ENCODE measurements at places on chromosomes 12 and 14.

DNA sequence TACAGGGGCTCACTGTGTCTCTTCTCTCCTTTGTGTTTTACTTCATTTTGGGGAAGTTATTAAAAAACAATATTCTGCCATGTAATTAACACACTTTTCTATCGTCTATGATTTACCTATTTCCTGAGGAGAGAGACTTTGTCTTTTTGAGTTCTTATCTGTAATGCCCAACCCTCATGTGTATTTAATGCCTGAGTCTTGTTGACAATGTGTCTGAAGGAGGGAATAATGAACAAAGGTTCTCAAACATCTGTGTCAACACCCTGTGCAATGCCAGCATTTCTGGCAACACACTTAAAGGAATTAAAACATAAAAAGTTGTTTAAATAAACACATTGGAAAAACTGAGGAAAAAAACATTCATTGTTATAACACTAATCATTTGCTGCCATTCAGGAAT lies 147.1 kb downstream of the SLC15A5 start:
- no peak for DNase-seq

- no peak for DNase-seq
Observed at GRCh38 chr14:87467578-87467977, 525.4 kb downstream of the GALC start.

DNA sequence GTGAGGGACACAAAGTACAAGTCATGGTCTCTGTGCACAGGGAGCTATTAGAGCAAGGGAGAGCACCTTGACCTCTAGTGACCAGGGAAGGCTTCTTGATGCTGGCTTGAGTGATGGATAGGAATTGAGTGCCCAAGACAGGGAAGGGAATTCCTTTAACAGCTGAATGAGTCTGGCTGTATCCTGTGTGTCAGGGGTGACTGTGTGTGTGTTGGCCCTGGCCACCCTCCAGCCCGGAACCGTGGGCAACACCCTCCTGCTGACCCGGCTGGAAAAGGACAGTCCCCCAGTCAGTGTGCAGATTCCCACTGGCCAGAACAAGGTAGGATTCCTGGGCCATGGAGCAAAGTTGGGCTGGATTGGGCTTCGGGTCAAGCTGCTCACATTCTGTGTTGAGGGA lies 5.5 kb upstream of the PFDN5 start:
- DNase-seq, result no peak

DNA sequence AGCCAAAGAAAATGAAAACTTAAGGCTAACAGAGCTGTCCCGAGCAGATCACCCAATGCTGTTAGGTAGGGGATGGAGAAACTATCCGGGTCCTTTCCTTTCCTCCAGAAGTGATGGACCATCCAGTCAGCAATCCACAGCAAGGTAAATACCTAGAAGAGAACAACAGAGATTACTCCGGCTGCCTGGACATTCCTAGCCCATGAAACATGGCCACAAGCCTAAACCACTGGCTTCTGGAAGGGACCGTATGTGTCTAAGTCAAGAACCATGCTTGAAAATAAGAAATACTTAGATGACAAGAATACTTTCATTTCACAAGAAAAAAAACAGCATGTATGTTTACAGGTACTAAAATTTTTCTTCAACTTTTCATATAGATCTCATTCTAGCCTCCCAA lies 152.9 kb downstream of the SLC41A2 start:
- DNase-seq, result no peak

DNA sequence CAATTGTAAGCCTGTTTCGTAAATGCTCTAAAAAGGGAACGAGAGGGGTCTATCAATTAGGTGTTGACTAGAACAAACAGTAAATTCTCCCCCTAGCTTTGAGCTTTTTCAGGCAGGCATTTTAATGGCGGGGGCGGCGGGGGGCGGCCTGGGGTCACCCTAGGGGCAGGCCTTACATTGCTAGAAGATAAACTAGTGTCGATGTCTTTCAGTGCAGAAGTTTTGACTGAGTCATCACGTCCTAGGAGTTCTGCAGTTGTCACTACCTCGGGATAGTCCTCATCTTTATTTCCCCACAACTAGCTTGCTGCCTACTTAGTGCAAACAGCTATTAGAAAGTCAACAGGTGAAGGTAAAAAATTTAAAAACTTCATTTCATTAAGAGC lies 1.6 kb downstream of the ATP6V1D start:
- no peak for DNase-seq

DNA sequence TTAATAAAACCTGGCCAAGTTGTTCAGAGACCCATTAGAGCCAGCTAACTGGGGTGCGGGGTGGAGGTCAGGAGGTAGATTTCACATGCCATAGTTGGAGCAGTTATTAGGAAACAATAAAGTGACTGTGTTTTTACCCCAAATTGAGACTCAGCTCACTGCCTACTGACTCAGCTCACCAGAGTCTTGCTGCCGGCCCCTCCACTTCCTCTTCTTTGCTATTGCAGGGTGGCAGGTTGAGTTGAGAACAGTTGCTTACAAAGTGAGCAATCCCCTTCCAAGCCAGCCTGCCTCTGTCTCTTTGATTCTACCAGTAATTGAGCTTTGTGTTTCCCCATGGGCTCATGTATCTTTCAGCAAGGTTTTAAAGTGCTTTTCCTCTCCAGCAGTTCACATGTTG lies 12.9 kb downstream of the ST8SIA1 start:
- peak; percentile 55 for DNase-seq

DNA sequence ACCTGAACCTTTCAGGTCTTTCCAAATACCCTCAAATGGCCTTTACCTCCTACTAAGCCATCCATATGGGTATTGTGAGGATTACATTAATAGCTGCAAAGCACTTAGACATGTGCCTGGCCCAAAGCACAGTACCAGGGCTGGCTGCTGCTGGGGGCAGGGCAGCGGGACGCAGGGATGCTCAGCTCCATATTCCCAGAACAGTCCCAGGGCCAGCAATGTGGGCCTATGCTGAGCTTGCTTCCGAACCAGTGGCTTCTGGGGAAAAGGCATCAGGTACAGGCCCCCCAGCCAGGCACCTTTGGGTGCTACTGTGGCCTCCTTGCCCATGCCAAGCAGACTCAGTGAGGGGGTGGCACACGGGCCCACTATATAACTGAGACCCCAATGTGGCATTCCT lies 10.4 kb downstream of the ACTN1 start:
- DNase-seq, result no peak

GRCh38 chr14:66359500-66359899 lies 126.7 kb upstream of the CCDC196 start:
- DNase-seq, result peak; percentile 36

DNA sequence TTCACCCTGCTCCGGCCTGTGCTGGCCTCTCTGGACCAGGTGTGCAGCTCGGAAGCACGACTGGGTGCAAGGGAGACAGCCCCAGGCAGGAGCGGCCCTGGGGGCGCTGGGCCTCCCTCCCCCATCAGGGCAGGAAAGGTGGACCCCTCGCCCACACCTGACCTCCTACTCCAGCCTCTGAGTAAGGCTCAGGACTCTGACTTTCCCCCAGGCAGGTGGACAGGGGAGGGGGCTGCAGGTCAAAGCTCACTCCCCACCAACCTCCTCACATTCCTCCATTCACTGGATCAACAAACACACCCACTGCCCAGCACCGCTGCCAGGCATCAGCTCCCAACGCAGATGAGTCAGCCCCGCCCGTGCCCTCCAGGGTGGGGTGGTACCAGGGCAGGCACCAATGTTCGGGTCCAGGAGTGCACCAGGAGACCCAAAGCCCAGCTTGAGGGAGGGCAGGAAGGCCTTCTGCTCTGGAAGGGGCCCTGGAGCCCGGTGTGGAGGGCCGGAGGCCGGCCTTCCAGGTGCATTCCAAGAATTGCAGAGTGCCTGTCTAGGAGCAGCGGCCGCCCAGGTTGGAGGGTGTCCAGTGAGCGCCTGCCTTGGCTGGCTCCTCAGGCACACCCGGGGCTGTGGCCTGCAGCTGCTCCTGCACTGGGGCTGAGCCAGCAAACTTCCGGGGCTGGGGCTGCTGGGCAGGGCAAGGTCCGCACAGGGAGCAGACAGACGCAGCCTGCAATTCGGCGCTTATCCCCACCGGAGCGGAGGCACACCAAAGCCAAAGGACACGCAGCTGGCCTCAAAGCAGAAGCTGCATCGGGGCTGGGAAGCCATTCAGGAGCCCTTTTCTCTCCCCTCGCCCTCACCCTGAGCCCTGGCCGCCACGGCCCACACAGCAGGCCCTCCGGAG lies 1.6 kb upstream of the INF2 start:
- no peak for DNase-seq

- DNase-seq, result no peak
Observed at GRCh38 chr12:10289005-10289754, 18.5 kb upstream of the KLRD1 start.

GRCh38 chr14:100393362-100393761 lies 70.2 kb downstream of the SLC25A47 start:
- no peak for DNase-seq

DNA sequence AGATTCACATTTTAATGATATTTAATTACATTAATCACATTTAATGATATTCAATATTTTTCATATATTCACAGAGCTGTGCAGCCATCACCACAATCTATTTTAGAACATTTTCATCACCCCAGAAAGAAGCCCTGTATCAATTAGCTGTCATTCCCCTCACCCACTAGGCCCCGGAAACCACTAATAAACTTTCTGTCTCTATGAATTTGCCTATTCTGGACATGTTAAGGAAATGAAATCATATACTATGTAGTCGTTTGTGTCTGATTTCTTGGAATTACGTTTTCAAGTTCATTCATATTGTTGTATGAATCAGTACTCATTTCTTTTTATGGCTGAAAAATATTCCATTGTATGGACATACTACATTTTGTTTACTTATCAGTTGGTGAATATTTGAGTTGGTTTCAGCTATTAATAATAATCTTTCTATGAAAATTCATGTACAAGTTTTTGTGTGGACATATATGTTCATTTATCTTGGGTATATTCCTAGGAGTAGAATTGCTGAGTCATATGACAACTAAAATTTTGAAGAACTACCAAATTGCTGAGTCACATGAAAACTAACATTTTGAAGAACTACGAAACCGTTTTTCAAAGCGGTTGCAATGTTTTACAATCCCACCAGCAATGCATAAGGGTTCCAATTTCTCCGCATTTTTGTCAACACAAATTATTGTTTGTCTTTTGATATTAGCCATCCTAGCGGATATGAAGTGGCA lies 11.7 kb upstream of the OTOGL start:
- DNase-seq, result no peak

GRCh38 chr14:100810861-100811461 lies 15.0 kb upstream of the MEG3 start:
- DNase-seq, result no peak

GRCh38 chr12:27672643-27673042 lies 23.6 kb upstream of the REP15 start:
- no peak for DNase-seq

- DNase-seq, result no peak
Observed at GRCh38 chr14:79175671-79176070, 1005.5 kb downstream of the NRXN3 start.

GRCh38 chr14:79080040-79080439 lies 909.9 kb downstream of the NRXN3 start:
- no peak for DNase-seq

GRCh38 chr12:65561798-65562382 lies 262.4 kb upstream of the HMGA2 start:
- DNase-seq, result no peak

- DNase-seq, result no peak
Observed at GRCh38 chr12:29208060-29208459, 59.0 kb downstream of the FAR2 start.

DNA sequence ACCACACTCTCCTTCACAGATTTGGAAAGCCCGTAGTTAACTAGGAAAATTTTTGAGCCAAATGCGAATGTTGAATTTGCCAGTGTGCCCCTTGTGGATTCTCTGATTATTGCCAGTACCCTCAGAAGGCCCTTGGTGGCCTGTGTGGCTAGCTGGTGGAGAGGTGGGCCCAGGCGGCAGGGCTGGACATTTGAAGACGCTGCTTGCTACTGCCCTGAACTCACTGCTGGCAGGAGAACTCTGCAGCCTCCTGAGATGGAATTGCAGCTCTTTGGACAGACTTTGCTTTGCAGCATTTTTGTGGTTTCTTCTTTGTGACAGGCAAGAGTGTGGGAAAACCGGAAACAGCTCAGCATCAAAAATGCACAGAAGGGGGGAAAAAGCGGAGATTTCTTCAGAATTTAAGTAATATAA lies 97.6 kb downstream of the TGFB3 start:
- DNase-seq, result no peak

DNA sequence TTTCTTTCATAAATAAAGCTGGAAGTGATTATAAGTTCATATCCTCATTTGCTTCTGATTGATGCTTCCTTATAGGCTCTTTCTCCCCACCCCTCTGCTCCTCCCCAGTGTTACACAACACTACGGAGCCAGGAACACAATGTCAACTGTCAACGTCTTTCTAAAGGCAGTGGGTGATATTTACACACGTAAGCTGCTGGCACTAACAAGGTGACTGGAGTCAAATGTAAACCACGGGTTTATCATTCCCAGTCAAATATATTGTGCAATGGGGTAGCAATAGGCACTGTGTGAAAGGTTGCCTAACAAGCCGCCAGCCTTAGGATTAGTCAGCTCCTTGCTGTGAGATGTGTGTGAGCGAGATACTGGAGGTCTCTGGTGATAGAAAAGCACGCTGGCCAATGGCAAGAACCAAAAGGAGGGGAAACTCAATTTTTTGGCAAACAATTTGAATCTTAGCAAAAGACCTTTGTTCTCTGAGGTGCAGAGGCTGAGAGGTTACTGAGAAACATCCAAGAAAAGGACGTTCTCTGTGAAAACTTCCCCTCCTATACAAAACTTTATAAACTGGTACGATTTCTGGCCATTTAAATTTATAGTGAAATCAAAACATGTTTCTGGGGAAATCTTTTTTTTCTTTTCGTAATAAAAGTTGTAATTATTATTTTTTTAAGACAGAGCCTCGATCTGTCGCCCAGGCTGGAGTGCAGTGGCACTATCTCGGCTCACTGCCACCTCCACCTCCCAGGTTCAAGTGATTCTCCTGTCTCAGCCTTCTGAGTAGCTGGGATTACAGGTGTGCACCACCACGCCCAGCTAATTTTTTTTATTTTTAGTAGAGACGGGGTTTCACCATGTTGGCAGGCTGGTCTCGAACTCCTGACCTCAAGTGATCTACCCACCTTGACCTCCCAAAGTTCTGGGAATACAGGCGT lies 22.3 kb upstream of the HECTD1 start:
- DNase-seq, result no peak
